ENCODE measurements at places on chromosomes 5 and 9. TPM values are rescaled to one million over a fixed set of nuclear protein-coding genes. Genes with fewer than 3 reads are reported as not detected.

C5orf63 gene
- total RNA-seq, result 2.0 TPM

LURAP1L gene
- total RNA-seq, result 12.2 TPM

IGFBPL1 gene
- not detected for total RNA-seq

PFN3 gene
- total RNA-seq, result not detected

DNAJC25 gene
- total RNA-seq, result 6.5 TPM

BARHL1 gene
- total RNA-seq, result not detected

GABRA1 gene
- total RNA-seq, result under 0.01 TPM

ANAPC2 gene
- total RNA-seq, result 21.9 TPM

PCDHGA5 gene
- total RNA-seq, result 2.7 TPM

ELOVL7 gene
- total RNA-seq, result under 0.01 TPM

CREBRF gene
- total RNA-seq, result 16.9 TPM

LPAR1 gene
- total RNA-seq, result 39.8 TPM

DOCK2 gene
- 0.13 TPM for total RNA-seq

F12 gene
- 0.25 TPM for total RNA-seq

PROB1 gene
- 0.40 TPM for total RNA-seq

ANKS6 gene
- 9.7 TPM for total RNA-seq

CD14 gene
- 1.6 TPM for total RNA-seq

RCL1 gene
- total RNA-seq, result 10.4 TPM

NLN gene
- total RNA-seq, result 22.3 TPM

CTSV gene
- 0.26 TPM for total RNA-seq

CCL28 gene
- total RNA-seq, result 1.6 TPM

SLC36A2 gene
- not detected for total RNA-seq

NUTM2G gene
- total RNA-seq, result not detected

Measured in aortic smooth muscle cell (primary cell).